A172 (cell line): ENCODE measurements at places on chromosomes 16 and 17.

DNA sequence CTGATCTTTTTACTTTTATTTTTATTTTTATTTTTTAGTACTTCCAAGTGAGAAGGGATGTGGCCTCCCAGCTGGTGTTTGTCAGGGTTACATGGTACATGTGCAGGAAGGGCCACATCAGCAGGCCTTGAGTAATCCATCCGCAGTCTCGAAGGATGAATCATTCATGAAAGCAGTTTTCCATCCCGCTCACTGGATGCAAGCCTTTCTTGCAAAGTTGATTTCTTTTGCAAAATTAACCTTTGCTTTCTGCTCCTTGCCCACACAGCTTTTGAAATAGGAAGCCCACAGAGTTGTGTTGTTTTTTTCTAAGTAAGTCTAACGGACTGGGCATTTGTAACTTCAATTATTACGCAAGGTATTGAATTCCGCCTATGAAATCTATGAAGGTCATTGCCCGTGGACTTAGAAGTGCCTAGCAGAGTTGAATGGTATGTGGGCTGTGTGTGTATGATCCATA, 157.4 kb downstream of the PRKCA start:
- DNase-seq = peak; percentile 91

- peak; percentile 76 for DNase-seq
These were observed 1.0 kb upstream of the AIPL1 start for GRCh38 chr17:6435968-6436367.

- no peak for DNase-seq
These were observed 8.0 kb upstream of the SPNS2 start for GRCh38 chr17:4490637-4491061.

- no peak for DNase-seq
These were observed 3.4 kb downstream of the SLC25A11 start for GRCh38 chr17:4936436-4936835.

- no peak for DNase-seq
These were observed 352 bp upstream of the VMO1 start for GRCh38 chr17:4786516-4786915.

- no peak for DNase-seq
These were observed 16.7 kb downstream of the SLC6A4 start for GRCh38 chr17:30218799-30219198.

GRCh38 chr17:3888343-3889171, 4.3 kb downstream of the CAMKK1 start:
- peak; percentile 92 for DNase-seq

DNA sequence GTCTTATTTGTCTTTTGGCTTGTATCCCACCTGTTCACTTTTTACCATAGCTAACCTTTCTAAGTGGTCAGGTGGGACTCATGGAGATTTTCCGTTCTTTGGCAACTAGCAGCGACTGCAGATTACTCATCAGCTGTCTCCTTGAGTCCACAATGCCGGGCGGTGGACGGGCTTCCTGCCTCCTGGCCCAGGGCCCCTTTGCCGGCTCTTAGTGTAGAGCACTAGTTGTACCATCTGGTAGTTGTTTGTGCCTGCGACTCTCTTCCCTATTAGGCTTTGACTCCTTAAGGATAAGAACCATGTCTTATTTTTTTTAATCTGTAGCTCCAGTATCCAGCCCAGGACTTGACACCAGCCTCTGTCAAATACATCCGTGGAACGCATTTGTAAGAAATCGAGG, 399.9 kb downstream of the WWOX start:
- DNase-seq = no peak

GRCh38 chr16:79282806-79283205, 317.7 kb downstream of the MAF start:
- DNase-seq = no peak

DNA sequence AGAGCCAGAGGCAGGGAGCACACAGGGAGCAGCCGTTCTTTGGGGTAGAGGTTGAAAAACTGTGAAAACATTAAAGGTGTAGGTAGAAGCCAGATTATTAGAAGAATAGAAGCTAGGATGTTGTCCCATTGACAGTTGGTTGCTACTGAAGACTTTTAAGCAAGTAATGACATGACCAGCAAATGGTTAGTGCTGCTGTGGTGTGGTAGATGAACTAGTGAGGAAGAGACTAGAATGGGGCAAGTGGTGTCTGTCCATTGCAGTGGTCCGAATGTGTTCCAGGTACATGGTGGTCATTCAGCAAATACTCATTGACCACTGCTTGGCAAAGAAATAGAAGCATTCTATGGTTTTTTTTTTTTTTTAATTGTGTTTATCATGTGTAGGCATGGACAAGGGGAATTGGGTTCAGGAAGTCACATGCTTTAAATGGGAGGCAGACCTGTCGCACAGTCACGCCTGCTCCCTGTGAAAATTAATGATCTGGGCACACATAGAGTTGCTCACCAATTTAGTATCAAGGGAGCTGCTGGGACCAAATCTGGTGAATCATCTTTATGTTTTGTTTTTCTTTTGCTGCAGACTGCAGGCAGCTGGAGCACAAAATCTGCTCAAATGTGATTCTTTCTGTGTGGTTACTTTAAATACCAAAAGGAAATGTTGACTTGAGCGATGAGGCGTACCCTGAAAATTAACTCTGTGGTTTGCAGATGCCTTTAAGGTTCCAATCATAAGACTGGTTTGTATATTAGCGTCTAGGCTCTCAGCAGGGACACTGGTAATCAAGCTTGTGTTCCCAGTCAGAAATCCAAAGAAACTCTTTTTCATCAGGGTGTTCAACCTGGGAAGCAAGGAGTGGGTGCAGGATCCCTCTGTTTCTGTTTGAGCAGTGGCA, 30.7 kb downstream of the YPEL2 start:
- peak; percentile 80 for DNase-seq
